ENCODE measurements at places on chromosomes 1 and 21.
A peak's percentile ranks its signal among the peaks of the same experiment; 100 is the strongest.

DNA sequence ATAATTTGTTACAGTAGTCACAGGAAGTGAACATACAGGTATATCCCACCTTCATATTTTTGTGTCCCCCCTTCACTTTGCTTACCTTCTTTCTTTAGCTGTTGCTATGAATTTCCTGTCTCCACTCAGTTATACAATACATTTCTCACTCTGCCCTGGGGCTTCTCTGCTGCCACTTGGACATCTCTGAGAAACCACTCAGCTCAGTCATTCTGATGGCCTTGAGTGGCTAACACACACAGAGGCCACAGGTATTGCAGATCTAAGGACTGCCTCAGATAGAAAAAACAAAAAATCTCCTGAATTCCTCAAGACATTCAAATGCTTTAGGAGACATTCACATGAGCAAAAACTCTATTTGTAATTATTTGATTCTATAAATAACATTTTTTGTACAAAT, 87.7 kb downstream of the OLFM3 start:
- DNase-seq: no peak

- peak; percentile 19 for DNase-seq
These were observed 115.4 kb upstream of the SERTAD4 start for GRCh38 chr1:210117198-210117597.

GRCh38 chr1:232891656-232892317, 58.6 kb upstream of the NTPCR start:
- DNase-seq: no peak

DNA sequence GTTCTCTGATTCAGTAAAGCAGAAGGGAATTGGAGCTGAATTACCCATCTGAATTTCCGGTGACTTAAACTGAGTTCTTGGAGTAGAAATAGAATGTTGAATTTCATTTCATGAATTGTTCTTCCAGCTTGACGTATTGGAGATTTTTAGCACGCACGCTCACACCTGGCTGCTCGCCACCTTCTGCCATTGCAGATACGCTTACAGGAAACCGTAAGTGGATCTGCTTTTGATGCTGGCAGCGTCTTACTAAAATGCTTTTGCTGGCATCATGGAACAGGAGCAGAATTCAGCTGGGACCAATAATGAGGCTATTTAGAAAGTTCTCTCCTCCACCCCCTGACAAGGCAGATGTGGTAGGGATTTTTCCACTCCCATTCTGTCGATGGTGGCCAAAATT, 17.7 kb upstream of the ELAVL4 start:
- DNase-seq: no peak

DNA sequence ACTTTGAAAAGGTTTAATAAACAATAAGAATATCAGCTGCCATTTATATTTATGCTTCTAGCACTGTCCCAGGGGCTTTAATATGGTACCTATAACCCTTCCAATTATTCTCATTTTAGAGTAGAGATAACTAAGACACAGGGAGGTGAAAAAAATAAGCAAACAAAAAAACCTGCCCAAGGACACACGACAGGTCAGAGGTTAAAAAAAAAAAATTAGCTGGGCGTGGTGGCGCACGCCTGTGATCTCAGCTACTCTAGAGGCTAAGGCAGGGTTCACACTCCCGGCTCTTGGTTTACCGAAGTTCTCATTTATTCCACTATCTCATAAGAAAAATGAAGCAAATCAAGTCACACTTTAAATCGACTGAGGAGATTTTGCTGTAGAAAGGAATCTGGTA, 34.7 kb upstream of the CNN3 start:
- no peak for DNase-seq

GRCh38 chr1:156726549-156727226, 1.6 kb upstream of the METTL25B start:
- peak; percentile 50 for DNase-seq

- no peak for DNase-seq
These were observed 10.7 kb downstream of the EXTL2 start for GRCh38 chr1:100883963-100884362.

- DNase-seq: no peak
These were observed 5.1 kb upstream of the SSR2 start for GRCh38 chr1:156025876-156026275.

GRCh38 chr21:42913476-42913875, 12.0 kb downstream of the ERVH48-1 start:
- DNase-seq: no peak

- no peak for DNase-seq
These were observed 18.3 kb upstream of the EPB41 start for GRCh38 chr1:28895896-28896608.

DNA sequence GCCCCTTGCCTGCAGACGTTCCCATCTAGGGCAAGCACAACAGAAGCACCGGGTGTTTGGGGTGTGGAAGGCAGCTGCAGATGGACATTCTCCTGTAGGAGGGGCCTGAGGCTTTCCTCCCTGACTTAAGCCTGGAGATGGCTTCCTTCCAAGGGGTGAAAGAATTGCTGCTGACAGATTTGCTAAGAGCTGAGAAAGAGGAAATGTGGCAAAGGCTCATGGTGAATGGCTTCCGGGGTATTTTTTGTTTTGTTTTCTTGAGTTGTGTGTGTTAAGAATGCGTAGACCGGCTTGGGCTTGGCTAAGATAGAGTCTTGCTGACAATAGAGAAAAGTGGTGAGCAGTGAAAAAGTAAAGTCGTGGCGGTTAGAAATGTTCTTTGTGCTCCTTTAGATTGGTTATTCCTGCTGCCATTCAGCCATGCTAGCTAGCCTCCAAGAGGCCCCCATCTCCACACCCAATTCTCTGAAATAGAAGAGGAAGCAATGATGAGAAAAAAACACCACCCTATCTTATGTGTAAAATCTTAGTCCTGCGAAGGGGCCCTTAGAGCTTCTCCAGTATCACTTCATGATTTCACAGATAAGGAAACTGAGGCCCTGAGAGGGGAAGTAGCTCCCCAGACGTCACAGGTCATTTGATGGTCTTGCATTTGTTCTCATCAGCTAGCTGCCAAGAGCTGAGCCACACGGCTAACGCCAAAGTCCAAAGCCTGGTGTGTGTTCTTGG, 36.9 kb downstream of the EIF2D start:
- peak; percentile 22 for DNase-seq

DNA sequence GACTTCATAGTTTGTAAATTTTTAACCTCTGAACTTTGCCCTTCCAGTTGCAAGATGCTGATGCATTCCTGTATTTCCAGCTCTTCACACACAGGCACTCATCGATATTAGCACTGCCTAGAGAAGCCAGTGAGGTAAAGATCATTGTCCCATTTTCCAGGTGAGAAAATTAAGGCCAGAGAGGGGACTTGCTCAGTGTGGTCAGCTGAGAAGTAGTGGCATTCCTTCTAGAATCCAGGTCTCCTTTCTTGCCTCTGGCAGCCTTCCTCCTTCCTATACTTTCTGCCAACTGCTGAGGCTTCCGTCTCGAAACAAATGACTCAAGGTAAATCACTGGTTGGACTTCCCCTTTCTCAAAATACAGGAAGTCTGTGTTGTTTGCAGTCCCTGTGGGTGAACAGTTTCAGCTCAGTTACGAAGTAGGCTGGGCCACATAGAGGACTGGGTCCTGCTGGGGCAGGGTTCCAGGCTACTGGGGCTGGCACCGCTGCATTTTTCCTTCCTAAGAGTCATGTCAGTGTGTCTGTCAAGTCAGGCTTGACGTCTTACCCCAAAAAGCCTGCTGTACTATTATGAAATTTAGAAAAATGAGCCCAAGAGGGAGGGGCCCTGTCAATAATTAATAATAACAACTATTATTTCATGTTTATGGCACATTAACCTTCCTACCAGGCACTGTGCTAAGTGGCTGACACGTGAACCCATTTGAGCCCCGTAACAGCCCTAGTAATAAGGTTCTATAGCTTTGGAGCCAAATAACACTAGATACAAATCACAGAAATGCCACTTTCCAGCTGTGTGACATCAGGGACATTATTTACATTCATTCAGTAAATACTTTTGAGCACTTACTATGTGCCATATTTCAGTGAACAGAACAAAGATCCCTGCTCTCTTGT, 16.6 kb upstream of the RNF19B start:
- peak; percentile 17 for DNase-seq

DNA sequence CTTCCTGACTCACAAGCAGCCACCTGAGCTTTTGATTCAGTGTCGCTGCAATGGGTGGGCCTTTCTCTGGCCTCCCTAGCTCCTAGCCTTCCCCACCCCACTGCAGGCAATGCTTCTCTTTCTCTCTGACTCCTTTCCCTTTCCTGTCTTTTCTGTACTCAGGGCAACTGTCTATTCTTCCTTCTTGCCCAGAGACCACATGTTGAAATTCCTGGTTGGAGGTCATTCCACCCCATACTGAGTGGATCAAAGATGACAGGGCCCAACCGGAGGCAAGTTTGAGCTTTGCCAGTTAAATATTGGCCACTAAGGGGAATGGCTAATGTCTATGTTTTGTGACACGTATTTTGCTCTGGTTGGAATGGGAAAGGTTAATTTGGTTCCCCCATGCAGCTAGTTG, 65.2 kb upstream of the ARID1A start:
- DNase-seq: no peak

GRCh38 chr1:28783363-28783762, 28.6 kb upstream of the OPRD1 start:
- no peak for DNase-seq

DNA sequence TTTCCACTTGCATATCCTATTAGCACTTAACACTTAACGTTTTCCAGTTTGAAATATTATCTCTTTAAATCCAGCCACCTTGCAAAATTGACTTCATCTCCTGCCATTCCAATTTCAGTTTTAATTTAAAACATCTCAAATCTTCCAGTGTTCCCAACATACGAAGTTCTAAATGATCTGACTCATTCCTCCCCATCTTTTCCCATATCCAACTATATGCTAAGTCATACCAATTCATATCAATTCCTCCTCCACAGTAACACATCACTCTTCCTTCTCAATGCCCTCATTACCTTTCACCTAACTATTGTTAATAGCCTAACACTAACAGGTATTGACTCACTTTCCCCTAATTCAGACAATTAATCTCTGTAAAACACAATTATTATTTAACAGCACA, 2.8 kb downstream of the PSMA5 start:
- DNase-seq: no peak

DNA sequence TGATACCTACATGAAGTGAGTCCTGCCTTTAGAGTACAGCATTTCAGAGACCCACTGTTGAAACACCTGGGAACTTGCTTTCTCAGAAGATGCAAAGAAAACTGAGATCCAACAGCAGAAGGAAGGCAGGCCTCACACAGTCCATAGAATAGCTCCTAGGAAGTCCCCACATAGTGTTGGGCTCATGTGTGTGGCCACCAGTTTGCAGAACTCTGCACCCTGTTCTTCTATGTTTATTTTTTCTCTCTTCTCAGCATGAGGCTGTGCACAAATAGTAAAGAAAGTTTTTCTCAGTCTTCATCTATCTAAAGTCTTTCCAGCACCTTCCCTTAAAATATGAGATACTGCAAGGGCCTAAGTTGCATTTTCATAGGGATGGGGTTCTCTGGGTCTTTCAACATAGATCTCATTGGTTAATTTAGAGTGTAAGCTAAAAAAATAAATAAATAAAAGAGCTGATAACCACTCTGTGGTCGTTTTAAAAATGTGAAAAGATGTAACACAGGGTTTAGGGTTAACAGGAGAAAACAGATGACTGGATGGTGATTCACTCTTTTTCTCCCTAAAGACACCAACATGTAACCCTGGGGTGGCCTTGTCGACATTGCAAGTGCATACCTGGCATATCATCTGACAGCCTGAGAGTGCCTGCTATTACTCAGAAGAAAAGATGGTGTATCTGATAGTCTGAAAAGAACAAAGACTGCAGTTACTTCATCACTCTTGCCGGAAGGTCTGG, 94.6 kb downstream of the ZC3H11B start:
- no peak for DNase-seq

GRCh38 chr1:239337799-239338430, 48.5 kb upstream of the CHRM3 start:
- no peak for DNase-seq

DNA sequence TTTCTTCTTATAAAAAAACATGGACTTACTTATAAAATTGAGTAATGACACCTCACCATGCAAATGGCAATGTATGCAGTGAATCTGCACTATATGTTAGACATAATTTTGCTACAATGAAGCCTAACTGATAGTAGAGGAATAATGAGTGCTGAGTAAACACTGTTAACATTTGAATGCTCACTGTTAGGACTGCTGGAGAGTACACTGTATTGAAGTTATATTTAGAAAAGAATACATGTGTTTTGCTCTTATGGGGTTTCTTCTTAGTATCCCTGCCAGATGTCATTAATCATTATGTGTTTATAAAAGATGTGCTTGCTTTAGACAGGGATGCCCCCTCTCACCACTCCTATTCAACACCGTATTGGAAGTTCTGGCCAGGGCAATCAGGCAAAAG, 111.1 kb upstream of the ZP4 start:
- DNase-seq: peak; percentile 58

DNA sequence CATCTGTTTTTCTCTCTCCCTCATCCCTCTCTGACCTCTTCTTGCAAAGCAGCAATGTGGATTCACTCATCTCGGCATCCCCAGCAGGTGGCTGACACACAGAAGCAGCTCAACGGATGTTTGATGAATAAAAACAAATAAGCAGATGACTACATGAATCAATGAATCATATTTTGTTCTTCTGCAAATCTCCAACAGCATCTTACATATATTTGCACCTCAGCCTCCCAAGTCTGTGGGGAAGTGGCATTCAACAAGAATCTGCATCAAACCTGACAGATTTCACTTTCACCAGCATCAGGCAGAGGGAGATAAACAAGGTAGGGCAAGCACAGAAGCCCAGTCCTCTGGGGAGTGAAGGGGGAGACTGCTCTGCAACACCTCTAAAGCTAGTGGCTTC, 34.0 kb downstream of the CAPN8 start:
- DNase-seq: peak; percentile 74

- DNase-seq: peak; percentile 93
These were observed 5.9 kb upstream of the FOXJ3 start for GRCh38 chr1:42340901-42341300.

GRCh38 chr1:94072840-94073522, 48.0 kb downstream of the ABCA4 start:
- no peak for DNase-seq

- DNase-seq: peak; percentile 90
These were observed 97.2 kb upstream of the ARTN start for GRCh38 chr1:43836267-43836951.

GRCh38 chr1:30816211-30817076, 58.9 kb upstream of the LAPTM5 start:
- DNase-seq: peak; percentile 49

All from NCI-H1417 (cell line).